NCI-H2171 (cell line): ENCODE measurements at places on chromosomes 3 and 15.

DNA sequence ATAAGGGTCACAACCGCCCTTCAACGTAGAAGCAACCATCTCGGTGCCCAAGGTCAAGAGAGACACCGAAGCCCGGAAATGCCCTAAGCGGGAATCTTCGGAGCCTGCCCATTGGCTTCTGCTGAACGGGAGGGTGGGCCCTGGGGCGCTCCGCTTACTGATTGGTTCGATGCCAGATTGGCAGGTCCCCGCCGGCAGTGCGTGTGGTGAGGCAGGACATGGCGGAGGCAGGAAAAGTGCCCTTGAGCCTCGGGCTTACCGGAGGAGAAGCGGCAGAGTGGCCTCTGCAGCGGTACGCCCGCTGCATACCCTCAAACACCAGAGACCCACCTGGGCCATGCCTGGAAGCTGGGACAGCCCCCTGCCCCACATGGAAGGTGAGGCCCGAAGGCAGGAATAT lies at the start of gene REC114:
Gene REC114, plus strand, starts transcription at position 197 of the 400 bp plus-strand sequence. Its CDS starts 22 bp downstream, at position 219.
- no peak for DNase-seq

- DNase-seq = no peak
Observed at GRCh38 chr15:93152951-93153350, 63.9 kb upstream of the RGMA start.

GRCh38 chr3:22971497-22971896 lies 231.6 kb upstream of the UBE2E2 start:
- DNase-seq = no peak

DNA sequence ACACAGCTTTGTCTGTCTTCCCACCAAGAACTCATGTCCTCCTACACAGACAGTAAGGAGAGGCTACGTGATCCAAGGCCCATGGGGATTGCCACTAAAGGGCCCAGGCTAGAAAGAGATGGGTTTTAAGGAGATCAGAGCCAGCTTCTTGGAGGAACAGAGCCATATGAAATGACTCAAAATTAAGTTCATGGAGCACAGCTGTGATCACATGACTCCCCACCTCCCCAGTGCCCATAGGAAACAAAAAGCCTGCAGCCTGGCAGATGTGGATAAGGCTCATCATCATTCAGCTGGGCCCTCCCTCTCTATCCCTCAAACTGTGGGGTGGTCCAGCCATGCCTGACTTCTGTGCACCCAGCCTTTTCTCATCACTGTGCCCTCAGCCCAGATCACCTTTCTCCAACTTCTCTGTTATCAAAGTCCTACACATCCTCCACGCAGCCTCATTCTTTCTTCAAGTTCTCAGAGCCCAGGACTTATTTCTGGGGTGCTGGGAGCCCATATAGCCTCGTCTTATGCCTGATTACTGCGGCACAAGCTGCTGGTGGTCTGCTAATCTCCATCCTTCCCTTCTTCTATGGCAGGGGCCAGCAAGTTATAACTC lies 137.6 kb downstream of the SMAD6 start:
- no peak for DNase-seq

DNA sequence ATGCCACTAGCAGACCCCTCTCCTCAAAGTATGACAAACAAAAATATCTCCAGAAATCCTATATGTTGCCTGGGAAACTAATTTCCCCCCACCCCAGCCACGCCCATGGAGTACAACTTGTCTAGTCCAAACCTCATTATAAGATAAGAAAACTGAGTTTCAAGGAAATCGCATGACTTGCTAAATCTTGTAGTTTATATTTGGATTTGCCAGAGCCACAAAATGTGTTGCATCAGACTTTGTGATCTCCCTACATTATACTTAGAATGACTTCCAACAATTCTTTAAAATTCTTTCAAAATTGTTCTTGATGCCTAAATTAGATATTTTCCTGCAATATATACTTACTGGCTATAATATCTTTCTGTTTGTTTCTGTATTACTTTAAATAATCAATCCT lies 1034.4 kb downstream of the IGSF11 start:
- DNase-seq = no peak

GRCh38 chr15:67174864-67175573 lies 79.4 kb downstream of the AAGAB start:
- DNase-seq = peak; percentile 19

GRCh38 chr3:46370839-46371518 lies at the start of gene CCR5:
Gene CCR5, plus strand, starts transcription at chr3:46370946. Its CDS starts 1,957 bp downstream, at chr3:46372903.
- no peak for DNase-seq

GRCh38 chr15:54808321-54808720 lies 388.4 kb downstream of the RSL24D1 start:
- DNase-seq = no peak

DNA sequence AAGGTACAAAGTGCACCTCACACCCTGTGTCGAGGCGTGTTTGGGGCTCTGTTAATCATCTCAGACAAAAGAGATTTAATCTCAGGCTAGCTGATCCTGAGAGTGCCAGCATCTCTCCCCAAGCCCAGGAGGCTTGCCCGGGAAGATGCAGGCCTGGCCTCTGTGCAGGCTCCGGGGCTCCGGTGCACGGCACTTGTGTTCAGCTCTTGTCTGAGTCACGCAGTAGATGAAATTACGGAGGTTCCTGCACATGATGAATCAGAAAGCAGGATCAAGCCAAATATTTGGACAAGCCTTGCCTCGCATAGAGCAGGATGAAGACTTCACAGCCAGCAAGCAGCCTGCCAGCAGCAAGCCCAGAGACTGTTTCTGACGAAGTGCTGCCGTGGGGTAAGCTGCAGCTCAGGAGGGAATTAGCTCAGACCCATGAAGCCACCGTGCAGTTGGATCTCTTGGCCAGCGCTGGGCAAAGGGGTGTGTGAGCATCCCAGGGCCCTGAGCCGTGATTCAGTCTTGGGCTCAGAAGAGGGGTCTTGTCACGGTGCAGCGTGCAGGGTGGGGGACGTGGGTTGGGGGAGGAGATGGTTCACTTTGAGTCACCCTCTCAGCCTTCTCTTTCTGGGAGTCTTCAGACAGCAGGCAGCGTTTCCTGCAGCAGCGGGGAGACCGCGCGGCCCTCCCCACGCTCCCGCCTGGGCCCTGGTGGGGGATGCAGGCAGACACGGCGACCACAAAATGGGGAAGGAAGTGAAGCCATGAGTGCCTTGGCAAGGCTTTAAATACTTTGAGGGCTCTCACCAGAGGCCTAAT lies 89.2 kb upstream of the MEF2A start:
- no peak for DNase-seq

DNA sequence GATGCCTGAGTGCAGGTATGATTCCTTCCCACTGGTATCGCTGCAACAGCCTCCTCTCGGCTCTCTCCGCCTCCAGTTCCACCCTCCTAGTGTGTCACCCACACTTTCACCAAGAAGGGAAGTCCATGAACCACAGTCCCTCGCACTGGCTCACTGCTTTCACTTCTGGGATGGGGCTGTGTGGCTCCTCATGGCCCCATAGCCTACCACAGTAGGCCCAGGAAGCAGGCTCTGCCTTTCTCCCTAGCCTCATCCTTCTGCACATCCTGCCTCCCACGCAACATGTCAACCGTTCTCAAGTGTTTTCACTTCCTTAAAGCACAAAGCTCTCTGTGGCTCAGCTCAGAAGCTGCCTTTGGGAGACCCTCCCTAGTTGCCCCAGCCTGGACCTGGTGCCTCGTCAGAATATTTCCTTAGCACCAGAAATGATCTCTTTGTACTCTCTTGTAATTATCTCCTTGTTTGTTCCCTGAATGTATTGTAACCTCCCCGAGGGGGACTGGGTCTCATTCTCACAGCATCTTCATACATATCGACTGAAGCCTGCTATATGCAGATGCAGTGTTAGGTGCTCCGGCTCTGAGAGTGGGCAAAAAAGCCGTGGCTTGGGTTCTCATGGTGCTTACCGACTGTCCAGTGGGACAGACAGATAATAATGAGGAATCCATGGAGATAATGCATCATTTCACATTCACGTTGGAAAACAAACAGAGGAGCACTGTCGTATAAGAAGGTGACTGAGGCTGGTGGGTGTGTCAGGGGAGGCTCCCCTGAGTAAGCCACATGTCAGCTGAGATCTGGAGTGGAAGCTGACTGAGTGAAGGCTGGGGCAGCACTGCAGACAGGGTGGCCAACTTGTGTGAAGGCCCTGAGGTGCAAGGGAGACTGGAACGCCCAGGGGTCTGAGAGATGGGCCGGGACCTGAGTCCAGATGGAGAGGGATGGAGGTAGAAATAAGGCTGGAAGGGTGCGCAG lies 107.1 kb downstream of the DGKG start:
- DNase-seq = no peak

GRCh38 chr3:117427081-117427480 lies 717.5 kb downstream of the TUSC7 start:
- DNase-seq = no peak

DNA sequence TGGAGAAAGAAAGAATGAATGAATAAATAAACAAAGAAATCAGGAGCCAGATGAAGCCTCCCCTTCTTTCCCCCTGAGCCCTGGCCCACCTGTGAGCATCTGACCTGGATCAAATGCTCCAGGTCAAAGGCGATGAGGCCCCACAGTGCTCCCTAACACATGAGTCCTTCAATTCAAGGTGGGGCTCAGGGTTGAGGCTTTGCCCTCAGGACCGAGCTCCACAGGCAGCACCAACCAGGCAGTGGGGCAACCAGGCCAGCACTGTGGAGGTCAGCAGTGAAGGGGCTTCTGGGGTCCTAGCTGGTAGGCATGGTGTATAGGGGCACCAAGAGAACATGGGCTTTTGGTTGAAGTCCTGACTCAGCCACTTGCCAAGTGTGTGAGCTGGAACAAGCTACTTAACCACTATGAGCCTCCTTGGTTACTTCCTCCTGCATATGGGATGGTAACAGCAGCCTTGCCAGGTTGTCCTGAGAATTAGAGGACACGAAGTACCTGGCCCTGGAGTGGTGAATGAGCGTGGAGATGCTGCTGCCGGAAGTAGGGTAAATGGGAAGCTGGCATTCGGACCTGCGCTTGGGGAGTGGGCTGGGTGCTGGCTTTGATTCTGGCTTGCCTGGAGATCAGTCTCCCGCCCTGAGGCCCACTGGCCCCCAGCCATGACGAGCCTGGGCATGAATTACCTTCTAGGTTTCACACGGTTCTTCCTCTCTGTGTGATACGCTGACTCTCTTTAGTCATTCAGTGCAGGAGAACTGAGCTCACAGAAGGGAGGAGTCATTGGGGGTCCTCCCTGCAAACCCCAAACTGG lies 10.0 kb upstream of the PAQR5 start:
- DNase-seq = no peak

DNA sequence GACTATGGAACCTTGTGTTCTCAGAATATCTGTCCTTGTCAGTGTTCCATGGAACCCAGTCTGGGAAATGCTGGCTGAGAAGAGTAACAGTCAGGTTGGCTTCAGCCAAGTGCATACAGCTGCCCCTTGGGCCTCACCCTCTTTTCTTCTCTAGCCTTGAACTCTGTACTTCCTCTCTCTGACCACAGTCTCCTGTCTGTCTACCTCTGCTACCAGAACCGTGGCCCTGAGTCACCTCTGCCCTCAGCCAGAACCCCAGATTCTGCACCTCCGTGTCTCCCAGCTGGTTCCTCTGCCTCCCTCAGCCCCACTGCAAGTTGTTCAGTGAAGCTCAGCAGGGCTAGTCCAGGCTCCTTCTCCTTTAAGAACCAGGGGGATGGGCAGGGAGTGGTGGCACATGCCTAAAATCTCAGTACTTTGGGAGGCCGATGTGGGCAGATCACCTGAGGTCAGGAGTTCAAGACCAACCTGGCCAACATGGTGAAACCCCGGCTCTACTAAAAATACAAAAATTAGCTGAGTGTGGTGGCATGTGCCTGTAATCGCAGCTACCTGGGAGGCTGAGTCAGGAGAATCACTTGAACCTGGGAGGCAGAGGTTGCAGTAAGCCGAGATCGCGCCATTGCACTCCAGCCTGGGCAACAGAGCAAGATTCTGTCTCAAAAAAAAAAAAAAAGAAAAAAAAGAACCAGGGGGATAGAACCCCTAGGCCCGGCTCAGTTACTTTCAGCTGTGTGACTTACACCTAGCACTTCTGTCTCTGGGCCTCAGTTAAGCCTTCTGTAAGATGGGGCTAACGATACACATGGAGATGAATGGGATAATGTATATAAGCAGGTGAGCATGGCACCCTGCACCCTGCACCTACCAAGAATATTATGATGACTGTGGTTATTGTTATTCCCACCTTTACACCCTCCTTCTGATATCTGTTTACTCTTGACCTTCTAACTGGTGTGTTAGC lies 24.3 kb upstream of the TATDN2 start:
- no peak for DNase-seq
